ENCODE measurements at places on chromosomes 6 and 20. TPM values are rescaled to one million over a fixed set of nuclear protein-coding genes. Genes with fewer than 3 reads are reported as not detected.

Gene SMPDL3A
- total RNA-seq = 0.34 TPM

GRCh38 chr20:42461965-42462593, 727.6 kb downstream of the PTPRT start:
- DNase-seq = no peak

Gene TSHZ2
- total RNA-seq = 29.3 TPM

Gene NRN1
- total RNA-seq = 2.5 TPM

- peak; percentile 13 for DNase-seq
Observed at GRCh38 chr20:53826597-53827291, 233.1 kb upstream of the ZNF217 start.

- no peak for DNase-seq
Observed at GRCh38 chr20:22581437-22582385, 2.7 kb downstream of the FOXA2 start.

- DNase-seq = no peak
Observed at GRCh38 chr6:1670711-1671462, 61.2 kb downstream of the FOXC1 start.

DNA sequence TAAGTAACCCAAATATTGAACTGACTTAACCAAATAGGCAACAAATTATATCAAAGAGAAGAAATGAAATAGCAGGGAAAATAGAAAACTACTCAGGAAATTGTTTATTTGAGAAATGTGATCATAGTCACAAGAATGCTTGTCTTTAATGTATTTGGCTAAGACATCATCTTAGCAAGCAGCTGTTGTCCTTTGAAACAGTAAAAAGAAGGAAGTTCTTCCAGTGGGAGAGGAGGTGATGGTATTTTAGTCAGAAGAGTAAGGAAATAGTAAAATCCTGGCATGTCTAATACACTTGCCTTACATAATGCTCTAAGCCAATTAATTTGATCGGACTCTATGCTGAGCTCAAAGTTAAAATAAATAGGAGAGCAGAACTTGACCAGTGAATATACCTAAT, 126.5 kb downstream of the EPM2A start:
- DNase-seq = no peak

DNA sequence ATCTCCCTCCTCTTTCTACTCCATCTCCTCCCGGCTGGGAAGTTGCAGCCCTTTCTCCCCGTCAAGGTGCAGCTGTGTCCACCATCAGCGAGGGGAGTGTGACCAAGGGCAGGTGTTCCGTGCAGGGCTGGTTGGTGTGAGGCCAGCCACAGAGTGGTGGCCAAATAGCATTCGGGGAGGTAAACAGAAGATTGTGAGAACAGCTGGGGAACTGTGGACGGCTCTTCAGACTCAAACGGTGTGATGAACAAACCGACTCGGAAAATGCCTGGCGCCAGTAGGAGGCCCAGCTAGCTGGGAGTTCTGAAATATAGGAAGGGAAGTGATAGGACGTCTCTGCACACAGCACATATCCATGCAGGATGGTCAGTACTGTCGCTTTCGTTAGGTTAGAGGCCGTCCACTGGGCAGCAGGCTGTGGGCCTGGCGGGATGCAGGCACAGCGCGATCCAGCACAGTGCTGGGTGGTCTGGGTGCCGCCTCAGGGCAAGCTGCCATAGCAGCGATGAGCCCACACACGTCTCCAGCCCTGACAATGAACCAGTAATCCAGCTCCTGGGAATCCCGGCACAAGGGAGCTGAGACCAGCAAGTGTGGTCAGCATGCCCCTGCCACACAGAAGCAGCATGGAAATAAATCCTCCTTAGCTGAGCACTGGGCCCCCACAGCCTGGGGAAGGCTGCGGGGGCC, 258.1 kb downstream of the TAF4 start:
- no peak for DNase-seq

DNA sequence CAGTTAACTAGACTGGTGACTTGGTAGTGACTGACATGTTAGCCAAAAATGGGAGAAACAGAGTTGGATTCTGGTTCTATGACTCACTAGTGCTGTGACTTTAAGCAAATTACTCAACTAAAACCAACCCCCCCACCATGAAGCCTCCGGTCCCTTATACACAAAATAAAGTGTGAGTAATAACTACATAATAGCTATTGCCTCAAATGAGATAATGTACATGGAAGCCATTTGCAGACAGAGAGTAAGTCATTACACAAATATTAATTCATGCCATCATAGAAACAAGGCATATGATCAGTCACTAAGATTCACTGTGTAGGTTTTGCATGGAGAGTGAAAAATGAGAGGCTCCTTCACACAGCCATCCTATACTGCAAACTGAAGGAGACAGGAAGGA, 111.9 kb downstream of the HIVEP2 start:
- no peak for DNase-seq

GRCh38 chr6:106746652-106747051, 117.3 kb downstream of the QRSL1 start:
- DNase-seq = no peak

Gene IL17F
- 12.3 TPM for total RNA-seq

- DNase-seq = no peak
Observed at GRCh38 chr20:16828666-16829305, 80.6 kb downstream of the OTOR start.

DNA sequence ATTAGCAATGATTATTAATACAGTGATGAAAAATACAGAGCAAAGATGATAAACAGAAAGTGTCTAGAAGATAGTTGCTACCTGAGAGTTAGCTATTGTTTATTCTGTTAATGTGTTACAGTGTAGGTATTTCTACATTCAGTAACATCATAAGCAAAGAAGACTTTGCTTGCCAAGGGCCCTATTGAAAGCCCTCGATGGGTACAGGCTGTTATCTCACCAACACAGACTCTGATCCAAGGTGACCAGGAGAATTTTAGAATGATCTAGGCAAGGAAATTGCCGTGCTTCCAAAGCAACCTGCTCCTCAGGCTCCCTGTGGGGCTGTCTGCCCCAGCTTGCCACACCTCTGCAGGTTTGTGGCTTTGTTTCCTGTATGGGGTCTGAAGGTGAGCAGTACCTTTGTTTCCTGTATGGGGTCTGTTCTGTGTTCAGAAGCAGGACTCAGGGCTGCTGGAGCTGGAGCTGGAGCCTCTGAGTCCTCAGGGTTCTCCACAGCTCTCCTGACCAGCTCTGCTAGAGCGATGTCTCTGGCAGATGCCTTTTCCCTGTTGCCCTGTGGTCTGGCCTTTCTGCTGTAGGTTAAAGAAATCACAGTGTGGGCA, 32.5 kb downstream of the PHACTR3 start:
- DNase-seq = no peak

GRCh38 chr6:11605507-11605905, 68.0 kb downstream of the TMEM170B start:
- DNase-seq = no peak

Gene GSTA3
- total RNA-seq = not detected

GRCh38 chr6:52590152-52590891, 13.5 kb upstream of the TRAM2 start:
- no peak for DNase-seq

Gene PGC
- not detected for total RNA-seq

- DNase-seq = no peak
Observed at GRCh38 chr6:147693181-147693580, 184.7 kb downstream of the SAMD5 start.

DNA sequence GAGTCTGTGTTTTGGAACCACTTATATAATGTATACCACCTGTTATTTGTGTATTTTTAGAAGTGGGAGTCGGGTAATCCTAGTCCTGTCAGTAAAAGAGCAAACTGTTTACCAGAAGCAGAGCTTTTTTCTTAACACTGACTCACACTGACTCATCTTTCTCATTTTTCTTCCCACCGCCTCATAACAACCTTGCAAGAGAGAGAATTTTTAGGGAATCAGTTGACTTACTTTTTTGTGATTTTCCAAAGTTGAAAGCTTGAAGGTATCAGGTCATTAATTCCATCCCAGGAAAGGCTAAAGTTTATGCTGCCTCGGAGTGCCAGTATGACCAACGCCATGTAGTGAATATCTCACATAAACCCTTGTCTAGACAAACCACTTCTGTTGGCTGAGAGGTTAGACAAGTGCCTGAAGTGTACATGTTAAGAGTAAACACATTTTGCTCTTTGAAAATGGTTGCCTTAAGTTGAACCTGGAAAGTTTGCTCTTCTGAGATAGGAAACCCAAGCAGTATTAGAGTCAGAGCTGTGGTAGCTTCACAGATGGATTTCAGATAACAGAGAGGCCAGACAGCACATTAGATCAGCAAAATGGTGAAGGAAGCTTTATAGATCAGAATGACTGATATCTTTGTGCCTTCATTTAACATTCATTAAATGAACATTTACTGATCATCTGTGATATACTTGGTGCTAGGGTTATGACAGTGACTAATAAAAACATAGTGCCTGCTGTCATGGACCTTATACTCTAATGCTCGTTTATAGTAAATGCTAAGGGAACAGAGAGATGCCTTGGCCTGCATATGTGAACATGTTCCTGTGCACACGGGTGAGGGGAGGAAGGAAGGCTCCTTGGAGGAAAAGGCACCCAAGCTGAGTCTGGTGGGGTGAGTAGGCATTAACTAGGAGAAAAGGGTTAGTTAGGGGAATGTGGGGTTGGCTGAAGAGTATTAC, 29.1 kb upstream of the PKIG start:
- no peak for DNase-seq

DNA sequence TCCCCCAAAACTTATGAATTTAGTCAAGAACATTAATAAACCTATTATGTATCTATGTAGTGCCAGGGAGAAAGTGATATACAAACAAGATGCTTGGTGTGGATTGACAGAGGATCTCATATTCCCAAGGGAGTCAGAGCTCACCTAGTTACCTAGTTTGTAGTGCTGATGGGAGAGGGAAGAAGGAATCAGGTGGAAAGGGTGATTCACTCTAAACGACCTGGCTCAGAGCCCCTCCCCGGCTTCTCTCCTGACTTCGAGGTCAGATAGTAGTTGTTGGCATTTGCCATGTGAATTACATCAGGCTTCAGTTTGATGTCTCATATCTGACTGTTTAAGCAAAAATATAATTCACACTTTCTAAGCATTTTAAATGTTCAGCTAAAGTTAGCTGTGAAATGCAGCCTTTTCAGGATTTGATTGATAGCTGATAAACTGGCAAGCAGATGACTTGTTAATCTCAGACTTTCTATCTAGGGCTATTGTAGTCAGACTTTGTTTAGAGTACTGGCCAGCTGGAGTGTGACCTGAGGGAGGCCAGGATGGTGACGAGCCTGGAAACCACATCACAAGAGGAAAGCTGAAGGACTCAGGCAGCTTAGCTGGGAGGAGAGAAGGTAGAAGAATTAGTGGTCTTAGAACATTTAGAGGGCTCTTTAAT, 123.7 kb downstream of the AKAP7 start:
- no peak for DNase-seq

- no peak for DNase-seq
Observed at GRCh38 chr6:7131390-7131789, 23.6 kb downstream of the RREB1 start.

Gene PNLDC1
- 0.62 TPM for total RNA-seq

- DNase-seq = no peak
Observed at GRCh38 chr20:13101276-13101675, 92.5 kb downstream of the SPTLC3 start.

DNA sequence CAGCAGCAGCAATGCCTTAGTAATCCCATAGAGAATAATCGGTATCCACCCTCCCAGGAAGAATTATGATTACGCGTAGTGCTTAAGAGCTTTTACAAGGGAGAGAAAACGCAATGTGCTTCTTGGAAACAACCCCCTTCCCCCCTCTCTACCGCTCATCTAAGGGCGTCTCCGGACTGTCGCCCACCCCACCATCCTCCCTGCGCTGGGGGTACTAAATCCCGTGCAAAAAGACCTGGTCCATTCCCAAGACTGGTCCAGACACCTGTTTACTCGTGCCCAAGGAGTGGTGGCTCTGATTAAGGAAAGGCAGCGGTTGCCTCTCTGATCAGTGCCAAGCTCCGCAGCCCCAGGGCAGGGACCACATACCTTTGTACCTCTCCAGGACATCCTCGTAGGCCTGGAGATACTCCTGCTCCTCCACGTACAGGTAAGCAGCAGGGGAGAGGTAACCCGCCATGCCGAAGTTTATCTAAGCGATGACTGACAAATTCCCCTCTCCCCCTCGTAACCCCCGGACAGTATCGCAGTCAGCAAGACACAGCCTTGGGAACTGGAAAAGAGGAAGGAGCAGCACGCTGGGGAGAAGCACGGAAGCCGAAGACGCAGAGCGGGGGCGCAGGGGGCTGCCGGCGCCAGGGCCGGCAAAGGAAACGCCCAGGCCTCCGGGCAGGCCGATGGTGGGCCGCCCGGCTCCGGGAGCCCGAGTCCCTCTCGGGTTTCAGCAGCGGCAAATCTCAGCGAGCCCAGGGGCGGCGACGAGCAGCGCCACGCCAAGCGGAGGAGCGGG, 112.0 kb upstream of the BEND6 start:
- no peak for DNase-seq

Gene PPP1R3G
- total RNA-seq = not detected

- DNase-seq = no peak
Observed at GRCh38 chr6:88814909-88815308, 148.5 kb downstream of the RNGTT start.

Gene GPR63
- 1.8 TPM for total RNA-seq

Gene PPP1R14C
- total RNA-seq = 1.8 TPM

GRCh38 chr6:32814145-32814544, 2.7 kb downstream of the HLA-DOB start:
- no peak for DNase-seq

- DNase-seq = peak; percentile 14
Observed at GRCh38 chr6:41638002-41638934, at the start of gene MDFI. Gene MDFI, plus strand, starts transcription at chr6:41638468. Its CDS starts 282 bp downstream, at chr6:41638750.

GRCh38 chr20:47256668-47257236, 99.7 kb downstream of the ZMYND8 start:
- no peak for DNase-seq

Gene ZNF334
- 1.5 TPM for total RNA-seq

Gene LY6G6D
- not detected for total RNA-seq

DNA sequence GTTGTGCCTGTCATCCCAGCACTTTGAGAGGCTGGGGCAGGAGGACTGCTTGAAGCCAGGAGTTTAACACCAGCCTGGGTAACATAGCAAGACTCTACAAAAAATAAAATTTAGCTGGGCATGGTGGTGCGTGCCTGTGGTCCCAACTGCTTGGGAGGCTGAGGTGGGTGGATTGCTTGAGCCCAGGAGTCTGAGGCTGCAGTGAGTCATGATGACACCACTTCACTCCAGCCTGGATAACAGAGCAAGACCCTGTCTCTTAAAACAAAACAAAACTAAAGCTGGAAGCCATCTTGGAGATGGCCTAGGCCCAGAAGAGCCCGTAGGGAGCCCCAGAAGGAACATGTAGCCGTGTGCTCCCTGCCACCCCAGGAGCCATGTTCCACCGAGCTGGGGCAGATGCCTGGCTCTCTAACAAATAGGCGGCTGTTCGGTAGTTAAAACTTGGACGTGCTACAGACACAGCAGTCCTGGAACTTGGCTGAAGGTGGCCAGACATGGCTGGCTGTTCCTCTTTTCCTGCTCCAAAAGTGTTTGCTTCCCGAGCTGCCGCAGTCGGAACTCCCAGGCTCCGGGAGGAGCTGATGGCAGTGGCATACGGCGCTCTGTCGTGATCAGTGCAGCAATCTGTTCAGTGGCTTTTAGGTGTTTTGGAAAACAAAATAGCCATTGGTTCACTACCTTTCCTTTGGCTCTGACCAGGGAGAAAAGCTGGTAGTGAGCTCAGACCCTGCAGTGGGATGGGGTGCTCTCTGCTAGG, 37.0 kb downstream of the DYNLT1 start:
- no peak for DNase-seq

Gene SOBP
- total RNA-seq = 0.44 TPM

Measured in activated T-cell treated with anti-CD3 and anti-CD28 coated beads, Interleukin-2, amount 50 U/mL, for 72 hours (primary cell).